ENCODE measurements at places on chromosomes 7 and 10.

GRCh38 chr7:76260171-76260703 lies 42.2 kb upstream of the HSPB1 start:
- peak; percentile 84 for DNase-seq

DNA sequence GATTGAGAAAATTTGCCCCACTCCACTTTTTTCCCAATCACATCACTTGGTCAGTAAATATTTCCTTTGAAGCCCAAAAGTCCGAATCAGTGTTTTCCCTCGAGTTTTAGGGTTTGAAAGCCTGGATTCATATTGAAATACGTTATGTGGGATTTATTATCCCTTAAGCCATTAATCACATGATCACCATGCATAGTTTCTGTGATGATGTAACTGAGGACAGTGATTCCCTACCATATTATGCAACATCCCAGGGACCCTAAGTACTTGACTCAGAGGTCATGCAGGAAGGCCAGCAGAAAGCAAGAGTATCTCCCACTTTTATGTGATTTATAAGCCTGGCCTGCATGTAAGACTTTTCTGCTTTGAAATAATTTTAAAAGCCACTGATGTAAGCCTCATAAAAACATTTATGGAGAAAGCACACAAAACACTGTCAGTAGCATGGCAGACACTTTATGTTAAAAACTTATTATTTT lies 630.6 kb upstream of the ZWINT start:
- DNase-seq: no peak

GRCh38 chr7:51602376-51602775 lies 285.8 kb upstream of the COBL start:
- no peak for DNase-seq

DNA sequence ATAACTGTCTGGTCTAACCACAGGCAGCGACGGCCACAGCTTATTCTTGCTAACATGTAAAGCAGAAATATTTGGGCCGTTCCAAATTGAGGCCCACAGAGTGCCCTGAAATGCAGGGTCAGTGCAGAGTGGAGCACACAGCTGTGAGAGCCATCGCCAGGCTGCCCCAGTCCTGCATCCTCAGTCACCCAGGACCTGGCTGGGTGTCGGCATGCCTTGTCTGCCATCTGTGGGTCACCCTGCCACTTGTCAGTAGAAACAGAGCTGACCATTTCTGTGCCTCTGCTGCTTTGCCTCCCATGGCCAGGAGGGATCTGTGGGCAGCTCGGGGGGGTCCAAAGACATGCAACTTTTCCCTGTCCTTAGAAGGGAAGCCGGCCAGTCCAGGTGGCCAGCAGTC lies 57.3 kb upstream of the BTBD16 start:
- DNase-seq: no peak

- no peak for DNase-seq
Observed at GRCh38 chr7:121595758-121596696, 199.9 kb upstream of the FAM3C start.

GRCh38 chr7:95508780-95509179 lies 23.0 kb downstream of the ASB4 start:
- no peak for DNase-seq

DNA sequence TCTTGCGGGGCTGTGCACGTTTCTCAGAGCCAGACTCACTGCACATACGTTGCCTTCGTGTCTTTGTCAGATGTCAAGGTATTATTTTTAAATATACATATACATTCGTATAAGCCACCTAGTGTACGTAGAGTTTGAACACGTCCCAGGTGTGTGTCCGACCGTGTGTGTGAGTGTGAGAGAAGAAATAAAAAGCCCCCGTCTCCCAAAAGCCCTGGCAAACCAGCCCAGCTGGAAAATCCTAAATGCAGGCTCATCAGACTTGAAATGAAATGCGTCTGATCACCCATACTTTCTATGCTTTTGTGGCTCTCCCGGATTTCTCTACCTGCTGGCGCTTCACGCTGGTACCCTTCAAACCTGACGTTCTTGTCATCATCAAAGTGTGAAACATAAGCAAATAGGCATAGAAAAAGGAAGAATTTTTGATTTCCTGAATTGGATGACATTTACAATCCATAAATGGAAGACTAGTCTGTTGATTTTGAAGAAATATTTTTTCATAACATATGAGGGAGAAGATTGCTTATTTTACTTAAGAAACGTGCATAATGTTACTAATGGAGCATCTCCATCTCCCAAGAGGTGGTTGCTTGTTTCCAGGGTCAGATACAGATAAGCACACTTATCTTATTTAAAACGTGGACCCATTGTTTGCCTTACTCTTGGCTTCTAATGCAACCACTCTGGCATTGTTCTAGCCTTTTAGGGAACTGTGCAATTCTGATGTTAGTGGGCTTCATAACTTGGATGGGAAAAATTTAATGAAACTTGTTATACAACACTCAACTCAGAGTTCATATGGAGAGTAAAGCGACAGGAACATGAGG lies 971 bp downstream of the PRKG1 start:
- no peak for DNase-seq

GRCh38 chr10:48818081-48818480 lies 121.6 kb downstream of the LRRC18 start:
- DNase-seq: no peak

DNA sequence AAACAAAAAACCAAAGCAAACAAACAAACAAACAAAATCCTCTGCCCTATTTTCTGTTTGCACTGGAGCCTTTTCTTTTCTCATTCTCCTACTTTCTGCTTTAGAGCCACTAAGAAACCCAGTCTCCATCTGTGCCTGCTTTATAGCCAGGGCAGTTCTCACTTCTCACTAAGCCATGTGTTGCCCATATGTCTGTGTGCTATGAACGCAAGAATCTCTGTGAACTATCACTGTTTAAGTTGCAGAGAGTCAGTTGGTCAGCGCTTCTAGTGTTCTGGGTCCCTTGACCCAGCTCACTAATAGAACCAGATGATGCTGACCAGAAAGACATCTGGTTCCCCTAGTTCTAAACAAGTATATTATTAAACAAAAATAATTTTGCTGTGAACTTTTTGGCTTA lies 81.4 kb downstream of the FAM185A start:
- DNase-seq: no peak

DNA sequence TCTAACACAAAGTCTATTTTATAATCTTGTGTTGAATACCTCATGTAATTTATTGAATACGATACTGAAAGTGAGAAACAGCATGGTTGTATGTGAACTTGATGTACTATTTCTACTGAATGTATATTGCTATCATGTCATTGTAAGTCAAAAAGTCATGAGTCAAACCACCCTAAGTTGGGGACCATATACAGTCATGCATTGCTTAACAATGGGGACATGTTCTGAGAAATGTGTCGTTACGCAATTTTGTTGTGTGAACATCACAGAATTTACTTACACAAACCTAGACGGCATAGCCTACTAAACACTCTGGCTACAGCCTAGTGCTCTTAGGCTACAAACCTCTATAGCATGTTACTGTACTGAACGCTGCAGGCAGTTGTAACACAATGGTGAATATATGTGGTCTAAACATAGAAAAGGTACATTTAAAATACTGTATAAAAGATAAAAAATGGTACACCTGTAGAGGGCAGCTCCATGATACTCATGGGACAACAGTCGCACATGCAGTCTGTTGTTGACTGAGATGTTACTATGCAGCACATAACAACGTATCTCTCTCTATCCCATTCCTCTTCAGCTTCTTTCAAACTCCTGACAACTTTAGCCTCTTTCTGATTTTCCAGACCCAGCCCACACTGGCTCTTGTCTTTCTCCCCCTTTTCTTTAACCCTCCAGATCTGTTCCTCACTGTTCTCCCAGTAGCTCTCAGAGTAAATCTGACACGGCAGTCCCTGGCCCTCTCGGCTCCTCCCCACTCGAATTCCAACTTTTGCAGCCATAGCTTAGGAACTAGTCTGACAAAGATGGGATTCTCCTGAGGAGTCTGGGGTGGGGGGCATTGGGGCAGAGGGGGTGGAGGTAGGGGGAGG lies 90.1 kb downstream of the SNX10 start:
- no peak for DNase-seq

DNA sequence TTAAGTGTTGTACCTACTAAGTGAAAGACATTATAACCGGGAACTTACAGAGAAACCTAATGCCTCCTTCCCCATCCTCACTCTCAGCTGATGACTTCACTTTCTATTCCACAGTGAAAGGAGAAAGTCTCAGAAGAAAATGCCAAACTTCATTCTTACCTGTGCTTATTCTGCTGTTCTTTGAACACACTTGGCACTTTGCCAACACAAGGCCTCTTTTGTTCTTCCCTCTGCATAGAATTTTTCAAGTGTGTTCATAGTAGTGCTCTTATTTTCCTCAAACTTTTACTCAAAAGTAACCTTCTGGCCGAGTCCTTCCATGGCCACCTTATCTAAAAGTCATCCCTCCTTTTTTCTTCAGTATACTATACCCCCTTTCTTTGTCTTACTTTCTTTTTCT lies 59.4 kb upstream of the ETV1 start:
- no peak for DNase-seq

Data from HAP-1 (cell line).